GM12892 (cell line): ENCODE measurements at places on chromosomes 7 and 10.

DNA sequence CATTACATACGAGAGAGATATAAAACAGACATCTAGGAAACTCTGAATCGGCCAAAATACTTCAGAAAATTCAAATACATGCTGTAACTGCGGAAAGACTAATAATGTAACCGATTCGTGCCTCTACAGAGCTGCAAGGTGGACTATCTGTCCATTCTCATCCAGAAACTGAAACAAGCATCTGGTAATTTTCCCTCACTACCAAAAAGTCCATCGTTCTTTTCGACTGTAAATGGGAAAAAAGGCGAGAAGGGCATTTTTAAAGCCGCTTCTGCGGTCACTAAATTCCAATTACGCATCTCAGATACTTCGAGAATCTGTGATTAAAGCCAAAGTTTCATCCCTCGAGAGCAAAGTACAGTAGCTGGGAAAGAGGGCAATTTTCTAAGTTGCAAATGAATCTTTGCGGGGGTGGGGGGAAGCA, 1.3 kb downstream of the OGA start:
- DNase-seq = no peak

- no peak for DNase-seq
Observed at GRCh38 chr7:90850471-90850870, 254.3 kb downstream of the CDK14 start.

DNA sequence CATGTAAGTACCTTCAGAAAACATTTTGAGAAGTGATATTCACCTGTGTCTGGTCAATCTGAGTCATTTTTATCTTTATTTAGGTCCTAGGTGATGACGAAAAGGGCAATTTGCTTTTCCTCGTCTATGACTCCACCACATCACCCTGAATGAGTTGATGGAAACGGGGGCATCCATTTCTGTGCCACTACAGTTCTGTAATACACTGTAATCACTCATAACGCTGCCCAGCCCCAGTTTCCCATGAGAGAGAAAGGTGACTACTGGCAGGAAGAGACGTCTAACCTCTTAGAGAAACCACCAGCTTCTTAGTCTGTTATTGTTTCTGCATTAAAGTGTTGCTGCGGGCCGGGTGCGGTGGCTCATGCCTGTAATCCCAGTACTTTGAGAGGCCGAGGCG, 205.3 kb upstream of the MKLN1 start:
- no peak for DNase-seq

GRCh38 chr10:97795886-97796285, 24.1 kb upstream of the SFRP5 start:
- DNase-seq = no peak
